ENCODE measurements at places on chromosomes 11 and 22. TPM values are rescaled to one million over a fixed set of nuclear protein-coding genes. Genes with fewer than 3 reads are reported as not detected.

GRCh38 chr11:86099874-86100273 lies 31.0 kb upstream of the PICALM start:
- no peaks in the 10 kb centered on the region for H3K4me1 ChIP-seq
- H3K27me3 ChIP-seq, result no peaks in the 10 kb centered on the region
- H3K36me3 ChIP-seq, result no peaks in the 10 kb centered on the region

GRCh38 chr11:47489395-47489755 lies 40.4 kb upstream of the RAPSN start:
- peaks cover 9% of the 10 kb centered on the region for H3K4me1 ChIP-seq
- no peak for DNase-seq
- no peaks in the 10 kb centered on the region for H3K27me3 ChIP-seq
- H3K36me3 ChIP-seq, result peaks cover 5% of the 10 kb centered on the region
- no peak overlapping the region for H3K4me3 ChIP-seq
- no peak overlapping the region for H3K27ac ChIP-seq

- peaks cover 41% of the 10 kb centered on the region for H3K27me3 ChIP-seq
- peak within 1 kb of the TSS; percentile 89 for H3K4me3 ChIP-seq
- DNase-seq, result no peak
- H3K36me3 ChIP-seq, result no peaks in the 10 kb centered on the region
These were observed at the start of gene SCARF2 for GRCh38 chr22:20437613-20438426. Gene SCARF2 (minus strand): TSS chr22:20437825. CDS start chr22:20437754, 71 bp downstream.

DNA sequence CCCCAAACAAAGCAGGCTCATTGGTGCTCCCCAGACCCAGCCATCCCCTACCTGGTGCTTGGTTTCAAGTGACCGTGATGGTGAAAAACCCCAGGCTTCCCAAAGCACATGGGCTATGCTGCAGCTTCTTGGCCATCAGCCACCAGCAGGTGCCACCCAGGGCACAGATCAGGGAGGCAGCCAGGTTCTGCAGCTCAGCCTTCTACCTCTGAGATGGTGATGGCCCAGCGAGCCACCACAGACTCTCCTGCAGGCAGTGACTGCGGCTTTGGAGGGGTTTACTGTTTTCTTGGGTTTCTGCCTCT lies 70.0 kb upstream of the ALX4 start:
- no peak overlapping the region for H3K4me3 ChIP-seq
- DNase-seq, result no peak
- no peaks in the 10 kb centered on the region for H3K4me1 ChIP-seq
- peaks cover 20% of the 10 kb centered on the region for H3K27me3 ChIP-seq
- H3K27ac ChIP-seq, result no peak overlapping the region

DNA sequence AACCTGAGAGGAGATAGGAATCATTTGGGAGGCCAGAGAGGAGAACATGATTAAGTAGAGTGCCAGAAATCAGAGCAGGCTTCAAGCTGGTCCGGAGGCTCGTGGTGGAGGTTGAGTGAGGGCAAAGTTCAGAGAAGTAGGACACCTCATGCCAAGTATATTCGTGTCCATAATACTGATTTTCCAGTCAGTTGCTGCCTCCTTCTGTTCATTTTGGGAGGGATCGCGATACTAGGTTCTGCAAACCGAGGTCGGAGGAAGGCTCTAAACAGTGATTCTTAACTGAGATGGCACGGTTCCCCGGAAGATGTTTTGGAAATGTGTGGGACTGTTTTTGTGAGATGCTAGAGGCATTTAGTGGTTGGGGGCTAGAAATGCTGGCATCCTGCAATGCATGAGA lies 13.6 kb upstream of the CD3E start:
- peaks cover 26% of the 10 kb centered on the region for H3K4me1 ChIP-seq
- H3K27me3 ChIP-seq, result no peaks in the 10 kb centered on the region
- DNase-seq, result peak; percentile 12
- H3K36me3 ChIP-seq, result peaks cover 2% of the 10 kb centered on the region
- H3K27ac ChIP-seq, result peak overlapping the region; percentile 12

The APOBEC3B gene
- not detected for total RNA-seq

- no peaks in the 10 kb centered on the region for H3K36me3 ChIP-seq
- no peak for DNase-seq
- H3K27me3 ChIP-seq, result no peaks in the 10 kb centered on the region
- no peak overlapping the region for H3K27ac ChIP-seq
These were observed 728.2 kb upstream of the ANO5 start for GRCh38 chr11:21464601-21465193.

The SPI1 gene
- 3.4 TPM for total RNA-seq

The MYH9 gene
- 718 TPM for total RNA-seq

DNA sequence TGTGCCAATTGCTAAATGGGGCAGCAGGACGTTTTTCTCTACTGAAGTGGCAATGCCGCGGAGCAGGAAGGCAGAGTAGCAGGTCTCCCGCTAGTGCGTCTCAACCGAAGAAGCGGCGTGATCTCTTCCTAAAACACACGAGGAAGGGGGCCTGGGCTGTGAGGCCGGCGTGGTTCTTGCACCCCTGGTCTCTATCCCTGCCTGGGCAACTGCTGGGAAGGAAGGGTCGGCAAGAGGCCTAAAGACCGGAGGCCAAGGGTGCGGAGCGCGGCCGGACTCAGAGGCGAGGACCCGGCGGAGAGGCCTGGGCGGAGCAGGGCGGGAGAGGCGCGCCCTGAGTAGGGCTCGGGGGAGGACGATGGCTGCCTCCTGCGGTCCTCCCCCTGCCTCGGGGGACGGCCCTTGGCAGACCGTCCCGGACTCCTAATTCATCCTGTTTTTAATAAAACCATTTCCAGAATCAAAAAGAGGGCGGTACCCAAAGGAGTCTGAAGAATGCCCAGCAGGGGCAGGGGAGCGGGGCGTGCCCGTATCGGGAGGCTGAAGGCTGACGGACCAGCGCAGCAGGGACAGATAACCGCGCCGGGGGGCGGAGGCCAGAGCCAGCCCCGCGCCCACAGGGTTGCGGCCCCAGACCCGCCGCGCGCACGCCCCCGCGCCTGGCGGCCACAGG lies 572 bp upstream of the APLP2 start:
- H3K4me3 ChIP-seq, result peak overlapping the region; percentile 97
- peak; percentile 87 for DNase-seq
- H3K4me1 ChIP-seq, result peaks cover 12% of the 10 kb centered on the region
- peak overlapping the region; percentile 96 for H3K27ac ChIP-seq
- H3K27me3 ChIP-seq, result peaks cover 10% of the 10 kb centered on the region

The PDGFD gene
- total RNA-seq, result 0.44 TPM
